Stomach (tissue), 19 donors: ENCODE measurements at places on chromosomes 2 and 18.
A peak's percentile ranks its signal among the peaks of the same experiment; 100 is the strongest.

DNA sequence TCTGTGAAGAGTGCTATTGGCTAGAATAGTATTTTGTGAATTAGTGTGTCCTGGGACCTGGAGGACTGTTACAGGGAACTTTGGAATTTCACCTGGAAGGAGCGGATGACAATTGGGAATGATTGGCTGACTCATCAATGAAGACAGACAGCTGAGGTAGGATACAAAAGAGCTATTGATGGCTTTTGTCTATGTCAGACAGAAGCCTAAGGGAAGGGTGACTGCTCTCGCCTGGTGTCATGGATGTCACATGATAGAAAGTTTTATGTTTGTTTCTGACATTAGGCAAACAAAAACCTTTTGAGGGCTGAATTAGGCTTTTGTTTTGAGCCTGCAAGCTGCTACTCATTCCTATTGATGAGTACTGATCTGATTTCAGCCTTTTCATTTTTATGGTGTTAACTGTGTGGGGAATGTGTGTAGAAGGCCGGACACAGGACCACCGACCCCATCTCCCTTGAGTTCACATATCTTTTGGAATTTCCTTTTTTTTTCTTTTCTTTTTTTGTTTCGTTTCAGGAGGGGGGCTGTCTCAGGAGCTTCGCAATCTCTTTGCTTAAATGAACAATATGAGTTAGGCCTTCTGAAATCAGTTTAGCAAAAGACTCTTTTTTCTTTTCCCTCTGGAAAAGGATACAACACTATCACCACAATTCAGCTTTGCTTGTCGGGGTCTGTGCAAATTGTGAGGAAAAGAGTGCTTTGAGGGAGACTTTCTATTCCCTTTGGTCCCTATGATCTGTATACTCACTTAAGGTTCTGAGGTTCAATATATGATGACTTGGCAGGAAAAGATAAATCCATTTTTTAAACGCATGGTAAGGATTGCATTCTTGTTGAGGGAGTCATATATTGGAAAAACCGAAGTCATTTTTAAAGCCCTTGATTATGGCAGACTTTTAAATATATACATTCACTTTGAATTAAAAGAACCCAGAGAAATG is 207.9 kb upstream of the FIGN start:
- H3K27ac ChIP-seq: no peak overlapping the region
- no peak overlapping the region for H3K4me3 ChIP-seq
- no peaks in the 10 kb centered on the region for H3K27me3 ChIP-seq
- H3K36me3 ChIP-seq: no peaks in the 10 kb centered on the region
- no peaks in the 10 kb centered on the region for H3K4me1 ChIP-seq
- no peak for DNase-seq

- H3K27ac ChIP-seq: no peak overlapping the region
- no peaks in the 10 kb centered on the region for H3K36me3 ChIP-seq
- H3K27me3 ChIP-seq: no peaks in the 10 kb centered on the region
- no peak overlapping the region for H3K4me3 ChIP-seq
Measured at GRCh38 chr18:23085066-23085465, 50.2 kb upstream of the CABLES1 start.

DNA sequence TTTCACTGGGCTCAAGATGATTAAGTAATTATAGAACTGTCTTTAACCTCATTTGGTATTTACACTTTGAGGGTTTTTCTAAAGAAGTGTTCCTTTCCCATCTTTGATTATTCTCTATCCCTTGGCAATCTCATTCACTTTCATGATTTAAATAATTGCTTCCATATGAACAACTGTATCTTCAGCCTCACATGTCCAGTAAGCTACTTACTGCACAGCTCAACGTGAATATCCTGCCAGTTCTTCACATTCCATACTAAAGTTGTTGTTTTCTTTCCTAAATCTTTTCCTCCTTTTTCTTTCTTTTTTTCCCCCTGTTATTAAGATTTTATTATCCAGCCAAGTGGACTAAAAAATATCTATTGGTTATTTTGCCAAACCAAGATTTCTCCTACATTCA is 37.7 kb downstream of the ZC3H15 start:
- peaks cover 16% of the 10 kb centered on the region for H3K36me3 ChIP-seq
- H3K27me3 ChIP-seq: no peaks in the 10 kb centered on the region
- DNase-seq: peak; percentile 35
- no peak overlapping the region for H3K4me3 ChIP-seq

- no peak overlapping the region for H3K27ac ChIP-seq
- H3K4me1 ChIP-seq: no peaks in the 10 kb centered on the region
- no peaks in the 10 kb centered on the region for H3K36me3 ChIP-seq
- H3K4me3 ChIP-seq: no peak overlapping the region
- H3K27me3 ChIP-seq: no peaks in the 10 kb centered on the region
Measured at GRCh38 chr2:106332054-106332453, 136.2 kb downstream of the RGPD3 start.

- no peaks in the 10 kb centered on the region for H3K27me3 ChIP-seq
- H3K4me1 ChIP-seq: peaks cover 1% of the 10 kb centered on the region
- H3K4me3 ChIP-seq: no peak overlapping the region
Measured at GRCh38 chr18:61743775-61744531, 148.9 kb downstream of the RNF152 start.

GRCh38 chr2:182019731-182020130 is 34.1 kb downstream of the PPP1R1C start:
- no peak overlapping the region for H3K27ac ChIP-seq
- H3K4me1 ChIP-seq: no peaks in the 10 kb centered on the region
- H3K27me3 ChIP-seq: no peaks in the 10 kb centered on the region
- no peak overlapping the region for H3K4me3 ChIP-seq

GRCh38 chr2:160609346-160609745 is 115.7 kb upstream of the RBMS1 start:
- H3K36me3 ChIP-seq: no peaks in the 10 kb centered on the region
- no peak overlapping the region for H3K27ac ChIP-seq
- H3K27me3 ChIP-seq: no peaks in the 10 kb centered on the region
- no peak for DNase-seq
- H3K4me3 ChIP-seq: no peak overlapping the region

DNA sequence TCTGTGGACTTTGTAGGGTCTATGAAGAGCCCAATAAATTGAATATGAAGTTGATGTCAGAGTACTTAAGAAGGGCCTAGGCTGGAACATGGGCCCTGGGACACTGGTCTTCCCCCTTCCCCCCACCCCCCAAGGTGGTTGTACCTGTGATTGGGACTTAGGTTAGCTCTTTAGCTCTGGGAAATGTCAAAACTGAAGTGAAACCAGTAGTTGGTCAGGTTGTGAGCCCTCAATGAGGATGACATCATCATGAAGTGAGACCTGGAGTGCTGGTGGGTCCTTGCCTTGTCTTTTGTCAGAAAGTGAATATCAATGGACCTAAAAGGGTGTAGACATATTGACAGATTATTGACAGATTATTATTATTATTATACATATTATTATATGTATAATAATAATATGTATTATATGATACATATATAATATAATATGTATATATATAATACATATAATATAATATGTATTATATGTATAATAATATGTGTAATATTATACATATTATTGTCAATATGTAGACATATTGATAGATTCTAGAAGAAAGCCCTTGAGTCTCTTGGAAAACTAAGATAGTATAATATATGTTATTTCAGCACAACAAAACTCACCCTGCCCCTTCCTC is 5.4 kb downstream of the MARS2 start:
- peaks cover 30% of the 10 kb centered on the region for H3K4me1 ChIP-seq
- no peak overlapping the region for H3K4me3 ChIP-seq
- DNase-seq: peak; percentile 3
- no peak overlapping the region for H3K27ac ChIP-seq

- no peak overlapping the region for H3K27ac ChIP-seq
- no peak for DNase-seq
- H3K4me3 ChIP-seq: no peak overlapping the region
- H3K27me3 ChIP-seq: no peaks in the 10 kb centered on the region
- no peaks in the 10 kb centered on the region for H3K36me3 ChIP-seq
- no peaks in the 10 kb centered on the region for H3K4me1 ChIP-seq
Measured at GRCh38 chr2:177180269-177181000, 32.2 kb upstream of the HNRNPA3 start.

DNA sequence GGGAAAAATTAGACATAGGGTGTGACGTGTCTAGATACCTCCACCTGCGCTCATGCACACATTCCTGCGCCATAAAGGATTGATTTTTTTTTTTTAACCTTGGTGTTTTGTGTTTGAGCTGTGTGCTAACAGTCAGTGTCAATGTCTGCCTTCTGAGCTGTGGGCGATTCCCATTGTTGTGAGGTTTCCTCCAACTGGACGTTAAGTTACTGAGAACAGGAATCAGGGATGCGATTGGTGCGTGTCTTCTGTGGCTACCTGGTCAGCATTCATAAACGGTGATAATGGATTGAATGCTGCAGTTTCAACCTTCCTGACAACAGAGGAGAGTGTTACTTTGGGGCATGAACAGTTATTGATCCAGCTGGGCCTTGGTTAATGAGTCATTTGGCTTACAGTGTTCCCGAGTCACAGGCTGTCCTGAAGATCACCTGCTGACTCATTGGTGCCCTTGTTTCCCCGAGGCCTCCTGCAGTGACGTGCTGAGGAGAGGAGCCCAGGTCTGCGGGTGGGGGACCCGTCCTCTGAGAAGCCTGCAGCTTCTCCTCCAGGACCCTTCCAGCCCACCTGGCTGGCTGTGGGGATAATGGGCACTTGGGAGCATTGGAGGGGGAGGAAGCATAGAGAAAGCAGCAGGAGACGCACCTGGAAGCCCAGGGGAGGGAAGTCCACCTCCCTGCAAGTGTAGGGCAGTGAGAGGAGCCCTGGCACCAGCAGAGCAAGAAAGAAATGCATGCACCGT is 25.8 kb upstream of the CABYR start:
- no peaks in the 10 kb centered on the region for H3K27me3 ChIP-seq
- peaks cover 18% of the 10 kb centered on the region for H3K36me3 ChIP-seq
- H3K27ac ChIP-seq: no peak overlapping the region
- DNase-seq: peak; percentile 56
- H3K4me1 ChIP-seq: no peaks in the 10 kb centered on the region

DNA sequence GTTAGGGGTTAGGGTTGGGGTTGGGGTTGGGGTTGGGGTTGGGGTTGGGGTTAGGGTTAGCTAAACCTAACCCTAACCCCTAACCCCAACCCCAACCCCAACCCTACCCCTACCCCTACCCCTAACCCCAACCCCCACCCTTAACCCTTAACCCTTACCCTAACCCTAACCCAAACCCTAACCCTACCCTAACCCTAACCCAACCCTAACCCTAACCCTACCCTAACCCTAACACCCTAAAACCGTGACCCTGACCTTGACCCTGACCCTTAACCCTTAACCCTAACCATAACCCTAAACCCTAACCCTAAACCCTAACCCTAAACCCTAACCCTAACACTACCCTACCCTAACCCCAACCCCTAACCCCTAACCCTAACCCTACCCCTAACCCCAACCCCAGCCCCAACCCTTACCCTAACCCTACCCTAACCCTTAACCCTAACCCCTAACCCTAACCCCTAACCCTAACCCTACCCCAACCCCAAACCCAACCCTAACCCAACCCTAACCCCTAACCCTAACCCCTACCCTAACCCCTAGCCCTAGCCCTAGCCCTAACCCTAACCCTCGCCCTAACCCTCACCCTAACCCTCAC is 24.1 kb upstream of the RABL2A start:
- DNase-seq: no peak
- peaks cover 5% of the 10 kb centered on the region for H3K36me3 ChIP-seq
- peak overlapping the region; percentile 63 for H3K4me3 ChIP-seq
- H3K4me1 ChIP-seq: peaks cover 7% of the 10 kb centered on the region

- no peak overlapping the region for H3K27ac ChIP-seq
- no peak for DNase-seq
- H3K36me3 ChIP-seq: no peaks in the 10 kb centered on the region
Measured at GRCh38 chr2:26630669-26631360, 10.4 kb downstream of the CIB4 start.

DNA sequence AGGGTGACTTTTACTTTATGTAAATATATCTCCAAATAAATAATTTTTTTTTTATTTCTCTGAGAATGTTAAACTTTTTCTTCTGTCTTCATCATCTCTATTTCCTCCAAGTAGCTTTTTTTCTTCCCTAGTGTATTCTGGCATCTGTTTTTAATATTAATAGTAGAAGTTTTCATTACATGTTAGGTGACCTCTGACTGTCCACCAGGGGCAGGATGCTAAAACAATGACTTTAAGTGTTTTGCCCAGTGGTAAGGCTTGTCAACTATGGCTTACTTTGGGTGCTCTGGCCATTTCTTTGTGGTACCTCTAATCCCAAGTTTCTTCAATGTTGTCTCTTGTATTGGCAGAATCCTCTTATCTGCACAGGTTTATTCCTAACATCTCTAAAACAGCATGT is 127.1 kb downstream of the SRBD1 start:
- DNase-seq: no peak
- H3K36me3 ChIP-seq: peaks cover 14% of the 10 kb centered on the region
- no peak overlapping the region for H3K27ac ChIP-seq
